ENCODE measurements at places on chromosomes 1 and 21. TPM values are rescaled to one million over a fixed set of nuclear protein-coding genes. Genes with fewer than 3 reads are reported as not detected.

DNA sequence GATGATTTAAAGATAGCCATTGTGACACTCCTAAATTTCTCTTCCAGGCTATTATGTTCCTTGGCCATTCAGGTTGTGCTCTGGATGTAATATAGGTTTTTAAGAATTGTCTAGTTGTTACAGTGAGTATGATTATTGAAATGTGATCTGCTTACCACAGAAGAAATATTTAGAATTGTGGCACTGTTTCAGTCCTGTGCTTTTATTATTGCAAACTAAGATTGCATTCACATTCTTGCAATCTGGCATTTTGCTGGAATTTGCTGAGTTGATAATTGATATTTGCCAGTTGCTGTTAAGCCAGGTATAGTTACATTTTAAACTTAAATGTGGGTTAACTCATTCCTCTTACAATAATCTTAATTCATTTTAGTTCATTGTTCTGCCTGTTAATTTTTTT lies 22.3 kb downstream of the EXO1 start:
- no peak for DNase-seq
- no peaks in the 10 kb centered on the region for H3K4me1 ChIP-seq
- no peaks in the 10 kb centered on the region for H3K27me3 ChIP-seq
- no peak overlapping the region for H3K4me3 ChIP-seq
- no peaks in the 10 kb centered on the region for H3K36me3 ChIP-seq
- H3K27ac ChIP-seq: no peak overlapping the region

DNA sequence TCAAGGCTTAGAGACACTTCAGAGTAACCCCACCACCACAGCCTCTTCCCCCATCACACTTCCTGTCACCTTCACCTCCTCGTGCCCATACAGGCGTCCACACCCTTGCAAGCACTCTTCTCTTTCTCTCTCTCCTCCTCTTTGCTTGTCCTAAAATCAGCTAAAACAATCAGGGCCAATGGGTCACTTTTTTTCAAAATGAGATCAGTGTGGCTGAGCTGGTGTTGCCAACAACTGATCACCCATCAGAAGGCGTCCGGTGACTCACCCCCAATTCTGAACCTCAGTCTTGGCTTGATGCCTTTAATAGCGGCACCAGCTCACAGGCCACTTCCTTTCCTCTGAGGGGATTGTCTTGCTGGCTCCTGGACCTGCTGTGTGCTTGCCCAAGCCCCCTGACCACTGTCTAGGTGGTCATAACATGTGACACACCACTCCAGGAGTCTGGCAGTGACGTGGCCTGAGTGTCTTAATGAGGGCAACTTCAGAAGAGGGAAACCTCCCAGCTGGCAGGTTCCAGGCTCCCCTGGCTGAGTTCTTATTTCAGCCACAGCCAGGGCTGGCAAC lies 1.6 kb downstream of the DRAXIN start:
- peaks cover 16% of the 10 kb centered on the region for H3K4me1 ChIP-seq
- no peak for DNase-seq
- H3K36me3 ChIP-seq: no peaks in the 10 kb centered on the region
- no peak overlapping the region for H3K4me3 ChIP-seq

GRCh38 chr1:93552741-93553455 lies 105.0 kb downstream of the FNBP1L start:
- no peak for DNase-seq
- peaks cover 21% of the 10 kb centered on the region for H3K4me1 ChIP-seq
- H3K27ac ChIP-seq: peak overlapping the region; percentile 17
- H3K27me3 ChIP-seq: no peaks in the 10 kb centered on the region

DNA sequence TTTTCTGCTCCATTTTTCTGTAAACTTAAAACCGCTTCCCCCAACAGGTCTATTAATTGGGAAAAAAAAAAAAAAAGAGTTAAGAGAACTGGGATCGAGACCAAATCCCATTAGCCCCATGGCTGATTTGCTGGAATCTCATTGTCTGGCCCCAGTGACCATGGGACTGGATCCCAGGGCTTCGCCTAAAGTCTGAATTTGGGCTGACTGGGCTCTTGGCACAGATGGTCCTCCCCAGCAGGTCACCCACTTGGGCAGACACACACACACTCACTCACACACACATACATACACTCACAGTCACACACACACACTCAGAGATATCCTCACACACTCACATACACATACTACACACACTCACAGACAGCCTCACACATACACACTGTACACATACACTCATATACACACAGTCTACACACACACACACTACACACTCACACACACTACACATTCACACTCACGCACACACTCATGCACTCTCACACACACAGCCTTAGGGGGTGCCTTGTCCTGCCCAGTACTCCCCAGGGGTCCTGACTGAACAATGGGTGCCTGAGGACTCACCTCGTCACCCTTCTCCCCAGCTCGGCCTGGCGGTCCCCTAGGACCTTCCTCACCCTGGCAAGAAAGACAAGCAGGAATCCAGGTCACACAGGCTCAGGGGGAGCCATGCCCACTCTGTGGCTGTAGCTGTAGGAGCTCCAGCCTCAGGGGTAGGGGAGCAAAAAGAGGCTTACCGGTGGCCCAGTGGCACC lies 7.5 kb downstream of the COL9A2 start:
- H3K4me3 ChIP-seq: no peak overlapping the region
- H3K27me3 ChIP-seq: peaks cover 2% of the 10 kb centered on the region
- no peaks in the 10 kb centered on the region for H3K4me1 ChIP-seq
- no peak overlapping the region for H3K27ac ChIP-seq

DNA sequence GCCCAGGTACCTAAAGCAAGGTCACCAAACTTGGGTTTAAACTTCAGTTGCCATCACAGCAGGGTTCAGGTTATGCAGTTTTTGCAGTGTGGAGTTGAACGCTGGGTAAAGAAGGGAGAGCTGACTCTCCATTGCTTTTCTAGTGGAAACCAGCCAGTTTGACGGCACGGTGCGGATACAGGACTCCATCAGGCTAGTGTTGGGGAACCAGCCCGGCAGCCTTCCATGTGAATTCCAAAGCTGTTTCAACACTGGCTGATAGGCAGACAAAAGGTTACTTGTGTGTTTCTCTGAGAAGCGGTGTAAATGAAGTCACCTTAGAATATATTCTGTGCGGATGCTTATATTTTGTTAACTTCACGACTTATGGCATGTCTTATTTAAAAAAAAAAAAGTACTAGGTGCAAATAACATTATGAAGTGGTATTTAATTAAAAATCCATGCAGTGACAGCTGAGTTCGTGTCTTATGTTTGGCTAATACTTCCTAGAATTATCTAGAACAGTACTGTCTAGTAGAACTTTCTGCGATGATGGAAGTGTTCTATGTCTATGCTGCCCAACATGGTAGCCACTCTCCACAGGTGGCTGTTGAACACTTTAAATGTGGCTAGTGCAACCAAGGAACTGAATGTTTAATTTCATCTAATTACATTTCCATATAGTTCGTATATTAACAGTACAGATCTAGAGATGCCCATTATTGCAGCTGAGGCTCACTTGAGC lies 29.9 kb upstream of the RCAN3 start:
- DNase-seq: no peak
- H3K36me3 ChIP-seq: peaks cover 11% of the 10 kb centered on the region
- no peaks in the 10 kb centered on the region for H3K4me1 ChIP-seq
- H3K4me3 ChIP-seq: no peak overlapping the region

DNA sequence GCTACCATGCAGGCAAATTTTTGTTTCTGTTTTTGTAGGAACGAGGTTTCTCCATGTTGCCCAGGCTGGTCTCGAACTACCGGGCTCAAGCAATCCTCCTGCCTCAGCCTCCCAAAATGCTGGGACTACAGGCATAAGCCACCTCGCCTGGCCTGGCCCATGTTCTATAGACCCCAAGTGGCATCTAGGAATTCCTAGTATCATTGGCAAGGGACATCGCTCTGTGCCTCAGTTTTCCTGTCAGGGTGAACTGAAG lies 14.5 kb downstream of the NES start:
- H3K27me3 ChIP-seq: no peaks in the 10 kb centered on the region
- no peak overlapping the region for H3K4me3 ChIP-seq
- DNase-seq: no peak
- peaks cover 85% of the 10 kb centered on the region for H3K4me1 ChIP-seq

DNA sequence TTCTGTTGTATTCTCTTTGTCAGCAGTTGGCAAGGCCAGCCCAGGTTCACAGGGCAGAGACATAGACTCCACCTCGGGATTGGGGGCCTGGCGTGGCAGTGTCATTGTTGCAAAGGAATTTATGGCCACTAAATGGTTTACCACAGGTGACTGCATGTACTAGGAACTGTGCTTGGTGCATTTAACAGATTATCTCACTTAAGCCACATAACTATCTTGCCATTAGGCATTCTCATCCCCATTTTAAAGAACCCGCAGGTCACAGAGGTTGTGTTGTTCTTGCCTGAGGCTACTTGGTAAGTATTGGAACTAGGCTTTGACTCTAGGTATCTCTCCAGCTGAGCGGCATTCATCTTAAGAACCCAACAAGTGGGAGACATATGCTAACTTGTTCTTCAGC lies 9.7 kb downstream of the TLCD4 start:
- H3K27ac ChIP-seq: no peak overlapping the region
- H3K4me1 ChIP-seq: no peaks in the 10 kb centered on the region
- H3K27me3 ChIP-seq: no peaks in the 10 kb centered on the region
- DNase-seq: no peak
- H3K4me3 ChIP-seq: no peak overlapping the region
- H3K36me3 ChIP-seq: no peaks in the 10 kb centered on the region

- DNase-seq: no peak
- H3K27me3 ChIP-seq: no peaks in the 10 kb centered on the region
- no peaks in the 10 kb centered on the region for H3K4me1 ChIP-seq
- H3K27ac ChIP-seq: no peak overlapping the region
- no peaks in the 10 kb centered on the region for H3K36me3 ChIP-seq
- H3K4me3 ChIP-seq: no peak overlapping the region
Measured at GRCh38 chr1:239112101-239112935, 274.1 kb upstream of the CHRM3 start.

GRCh38 chr1:46682064-46682463 lies 10.4 kb downstream of the TEX38 start:
- H3K27ac ChIP-seq: no peak overlapping the region
- no peaks in the 10 kb centered on the region for H3K27me3 ChIP-seq
- no peak overlapping the region for H3K4me3 ChIP-seq
- H3K36me3 ChIP-seq: peaks cover 34% of the 10 kb centered on the region
- H3K4me1 ChIP-seq: no peaks in the 10 kb centered on the region

DNA sequence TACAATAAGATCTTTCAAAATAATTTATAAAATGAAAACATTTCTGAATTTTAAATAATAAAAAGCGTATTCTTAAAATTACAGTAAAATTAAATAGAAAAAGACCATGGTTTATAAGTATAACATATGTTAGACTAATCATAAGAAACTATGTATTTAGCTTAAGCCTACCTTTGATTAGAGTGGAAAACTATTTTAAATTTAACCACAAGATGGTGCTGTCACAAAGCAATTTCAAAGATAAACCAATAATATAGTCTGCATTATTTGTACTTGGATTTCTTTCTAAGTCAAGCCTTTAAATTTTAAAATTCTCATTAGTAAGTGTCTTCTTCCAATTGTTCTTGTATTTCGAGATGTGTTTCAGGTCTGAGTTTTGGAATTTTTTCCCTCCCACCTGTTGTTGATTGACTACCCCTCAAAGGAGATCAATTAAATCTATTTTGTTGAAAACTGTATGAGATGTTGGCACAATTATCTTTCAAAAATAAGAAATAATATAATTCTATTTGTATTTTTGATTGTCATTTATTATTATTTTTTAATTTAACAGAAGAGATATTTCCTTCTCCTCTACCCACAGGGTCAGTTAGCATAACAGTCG lies 459.8 kb downstream of the KCNT2 start:
- no peak overlapping the region for H3K4me3 ChIP-seq
- H3K27ac ChIP-seq: no peak overlapping the region
- no peaks in the 10 kb centered on the region for H3K27me3 ChIP-seq
- H3K4me1 ChIP-seq: no peaks in the 10 kb centered on the region
- no peaks in the 10 kb centered on the region for H3K36me3 ChIP-seq
- DNase-seq: no peak

GRCh38 chr1:11156963-11157362 lies 32.2 kb upstream of the ANGPTL7 start:
- peaks cover 54% of the 10 kb centered on the region for H3K36me3 ChIP-seq
- no peak overlapping the region for H3K4me3 ChIP-seq
- peak; percentile 17 for DNase-seq
- H3K27ac ChIP-seq: peak overlapping the region; percentile 4

GRCh38 chr1:25167269-25168192 lies 64.8 kb downstream of the SYF2 start:
- H3K4me1 ChIP-seq: no peaks in the 10 kb centered on the region
- DNase-seq: no peak
- H3K27me3 ChIP-seq: no peaks in the 10 kb centered on the region
- no peak overlapping the region for H3K27ac ChIP-seq
- no peaks in the 10 kb centered on the region for H3K36me3 ChIP-seq

GRCh38 chr1:200306944-200307754 lies 102.7 kb downstream of the ZNF281 start:
- H3K36me3 ChIP-seq: no peaks in the 10 kb centered on the region
- H3K27me3 ChIP-seq: no peaks in the 10 kb centered on the region
- no peak overlapping the region for H3K4me3 ChIP-seq
- H3K4me1 ChIP-seq: no peaks in the 10 kb centered on the region
- no peak overlapping the region for H3K27ac ChIP-seq
- DNase-seq: no peak

- H3K36me3 ChIP-seq: no peaks in the 10 kb centered on the region
- H3K27ac ChIP-seq: no peak overlapping the region
- H3K27me3 ChIP-seq: no peaks in the 10 kb centered on the region
- H3K4me1 ChIP-seq: peaks cover 18% of the 10 kb centered on the region
- H3K4me3 ChIP-seq: no peak overlapping the region
Measured at GRCh38 chr1:113456967-113457366, 66.7 kb downstream of the MAGI3 start.

- peaks cover 8% of the 10 kb centered on the region for H3K27me3 ChIP-seq
- H3K4me3 ChIP-seq: peak overlapping the region; percentile 57
- no peaks in the 10 kb centered on the region for H3K36me3 ChIP-seq
- peak; percentile 87 for DNase-seq
- peaks cover 13% of the 10 kb centered on the region for H3K4me1 ChIP-seq
- no peak overlapping the region for H3K27ac ChIP-seq
Measured at GRCh38 chr21:45590246-45590725, 48.0 kb upstream of the SLC19A1 start.

- H3K27me3 ChIP-seq: no peaks in the 10 kb centered on the region
- no peak for DNase-seq
- no peak overlapping the region for H3K4me3 ChIP-seq
- H3K27ac ChIP-seq: peak overlapping the region; percentile 64
- no peaks in the 10 kb centered on the region for H3K4me1 ChIP-seq
- no peaks in the 10 kb centered on the region for H3K36me3 ChIP-seq
Measured at GRCh38 chr1:214584805-214585766, 17.9 kb upstream of the CENPF start.

Gene FCRL1
- 0.60 TPM for polyA plus RNA-seq

Gene VPS45
- polyA plus RNA-seq: 20.1 TPM

Gene RLF
- 3.5 TPM for polyA plus RNA-seq

Gene AK2
- polyA plus RNA-seq: 158 TPM
